Smooth muscle cell of trachea (primary cell): ENCODE measurements at places on chromosomes 12 and 14. TPM values are rescaled to one million over a fixed set of nuclear protein-coding genes. Genes with fewer than 3 reads are reported as not detected.

The YARS2 gene
- total RNA-seq: 31.1 and 36.6 TPM in 2 replicates

The STON2 gene
- total RNA-seq: 25.2 and 46.1 TPM in 2 replicates

The CDKL1 gene
- total RNA-seq: 24.6 and 48.5 TPM in 2 replicates

The SOX5 gene
- total RNA-seq: 7.9 and 13.4 TPM in 2 replicates

The PLA2G1B gene
- 0.33 TPM in 1 of 2 replicates, not detected in the other for total RNA-seq

The SPRYD3 gene
- 20.2 and 28.4 TPM in 2 replicates for total RNA-seq

The SLC39A5 gene
- not detected in 2 replicates for total RNA-seq

The ETFBKMT gene
- 3.5 and 4.2 TPM in 2 replicates for total RNA-seq

The SEL1L gene
- total RNA-seq: 106 and 114 TPM in 2 replicates

The SPTLC2 gene
- 26.5 and 42.0 TPM in 2 replicates for total RNA-seq

The OR4E2 gene
- not detected in 2 replicates for total RNA-seq

The ZFHX2 gene
- total RNA-seq: 0.15 and 0.66 TPM in 2 replicates

The PTCSC3 gene
- not detected in 2 replicates for total RNA-seq

The RNU7-1 gene
- not detected in 2 replicates for total RNA-seq

The MANSC4 gene
- not detected in 2 replicates for total RNA-seq

The CYP46A1 gene
- total RNA-seq: 0.29 and 0.99 TPM in 2 replicates

The NFKBIA gene
- total RNA-seq: 52.5 and 126 TPM in 2 replicates

The PTMS gene
- total RNA-seq: 39.2 and 99.2 TPM in 2 replicates

The NKX2-1 gene
- not detected in 2 replicates for total RNA-seq

The SOAT2 gene
- not detected in 2 replicates for total RNA-seq

The TMEM229B gene
- 0.29 and 2.0 TPM in 2 replicates for total RNA-seq

The LALBA gene
- not detected in 2 replicates for total RNA-seq

The ABCC9 gene
- total RNA-seq: 8.7 and 12.6 TPM in 2 replicates

The FGF23 gene
- not detected in 2 replicates for total RNA-seq

The DBX2 gene
- total RNA-seq: not detected in 2 replicates

The IKZF4 gene
- total RNA-seq: 1.2 and 1.7 TPM in 2 replicates

The RBP5 gene
- total RNA-seq: 0.33 TPM in 1 of 2 replicates, not detected in the other

The RIPK3 gene
- 2.9 and 6.8 TPM in 2 replicates for total RNA-seq

The ADAMTS20 gene
- not detected in 2 replicates for total RNA-seq
